ENCODE measurements at places on chromosomes 2 and 18.
A peak's percentile ranks its signal among the peaks of the same experiment; 100 is the strongest.

GRCh38 chr2:26942543-26943295 lies 27.7 kb upstream of the MAPRE3 start:
- DNase-seq: peak; percentile 22

DNA sequence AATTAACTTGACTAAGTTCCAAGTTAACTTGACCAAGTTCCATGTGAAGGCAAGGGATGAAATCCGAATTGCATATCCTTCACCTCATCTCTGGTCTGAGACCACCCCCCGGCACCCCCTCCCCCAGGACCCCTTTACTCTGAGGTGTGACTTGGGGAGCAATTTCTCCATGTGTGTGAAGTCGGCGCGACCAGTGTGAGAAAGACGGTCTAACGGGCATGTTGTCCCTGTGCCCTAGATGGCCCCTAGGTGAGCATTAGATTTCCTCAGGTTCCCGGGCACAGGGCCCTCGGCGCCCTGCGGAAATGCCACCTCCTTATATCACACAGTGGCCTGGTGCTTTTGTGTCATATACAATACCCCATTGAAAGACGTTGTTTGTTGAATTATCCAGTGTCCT lies 137.1 kb downstream of the CTIF start:
- DNase-seq: no peak

DNA sequence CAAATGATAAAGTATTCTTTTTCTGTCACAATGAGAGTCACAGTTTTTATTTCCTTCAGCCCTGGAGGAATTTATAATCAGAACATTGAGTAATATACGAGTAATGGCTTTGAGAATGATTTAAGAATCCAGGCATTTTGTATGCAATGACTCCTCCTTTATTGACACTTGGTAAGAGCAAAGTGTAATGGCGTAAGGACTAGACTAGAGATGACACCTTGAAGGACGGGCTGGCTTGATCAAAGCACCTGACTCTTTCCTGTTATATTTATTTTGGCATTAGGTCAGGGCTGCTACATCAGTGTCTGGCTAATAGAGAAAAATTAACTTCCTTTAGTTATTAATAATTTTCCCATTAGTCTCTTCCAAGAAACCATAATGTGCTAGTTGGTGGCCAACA lies 482.4 kb upstream of the GCFC2 start:
- no peak for DNase-seq

GRCh38 chr18:50559752-50560680 lies at the start of gene MAPK4:
TSS of gene MAPK4 (plus strand) at chr18:50560087. CDS start at chr18:50663959, 103,872 bp downstream.
- no peak for DNase-seq

DNA sequence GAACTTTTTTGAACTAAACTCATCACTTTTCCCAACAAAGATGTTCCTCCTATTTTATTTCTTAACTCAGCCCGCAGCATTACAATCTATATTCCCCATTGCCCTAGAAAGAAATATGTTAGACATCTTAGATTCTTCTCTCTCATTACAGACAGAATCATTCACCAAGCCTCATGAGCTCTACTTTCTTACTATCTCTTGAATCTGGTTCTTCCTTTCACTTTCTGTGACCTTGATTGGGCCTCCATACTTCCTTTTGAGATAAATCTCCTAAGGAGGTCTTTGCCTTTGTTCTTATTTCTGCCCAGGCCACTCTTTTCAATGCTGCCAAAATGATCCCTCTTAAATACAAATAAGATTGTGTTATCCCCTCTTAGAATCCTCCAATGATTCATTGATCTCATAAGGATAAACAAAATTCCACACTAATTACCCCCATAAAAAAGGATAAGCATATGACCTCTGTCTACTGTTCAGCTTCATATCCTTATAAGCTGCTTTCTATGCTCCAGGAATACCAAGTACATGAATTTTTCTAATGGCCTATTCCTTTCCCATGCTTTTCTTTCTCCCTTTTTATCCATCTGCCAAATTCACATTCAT lies 400.0 kb downstream of the ARHGAP15 start:
- DNase-seq: no peak

DNA sequence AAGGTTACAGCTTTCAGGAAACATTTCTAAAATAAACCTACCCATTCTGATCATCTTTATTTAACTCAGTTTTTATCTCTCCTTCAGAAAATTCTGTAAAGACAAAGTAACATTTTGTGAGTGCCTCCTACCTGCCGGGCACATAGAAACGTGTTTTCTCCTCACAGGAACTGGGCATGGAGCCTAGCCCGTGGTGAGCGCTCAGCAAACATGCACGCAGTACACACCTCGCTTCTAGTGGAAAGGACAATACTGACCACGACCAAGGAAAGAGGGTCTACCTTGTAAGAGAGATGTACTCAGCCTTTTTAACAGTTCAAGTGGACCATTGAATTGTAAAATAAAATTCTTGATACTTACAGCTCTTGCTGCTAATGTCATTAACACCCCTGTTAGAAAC lies 24.8 kb upstream of the KIDINS220 start:
- no peak for DNase-seq

DNA sequence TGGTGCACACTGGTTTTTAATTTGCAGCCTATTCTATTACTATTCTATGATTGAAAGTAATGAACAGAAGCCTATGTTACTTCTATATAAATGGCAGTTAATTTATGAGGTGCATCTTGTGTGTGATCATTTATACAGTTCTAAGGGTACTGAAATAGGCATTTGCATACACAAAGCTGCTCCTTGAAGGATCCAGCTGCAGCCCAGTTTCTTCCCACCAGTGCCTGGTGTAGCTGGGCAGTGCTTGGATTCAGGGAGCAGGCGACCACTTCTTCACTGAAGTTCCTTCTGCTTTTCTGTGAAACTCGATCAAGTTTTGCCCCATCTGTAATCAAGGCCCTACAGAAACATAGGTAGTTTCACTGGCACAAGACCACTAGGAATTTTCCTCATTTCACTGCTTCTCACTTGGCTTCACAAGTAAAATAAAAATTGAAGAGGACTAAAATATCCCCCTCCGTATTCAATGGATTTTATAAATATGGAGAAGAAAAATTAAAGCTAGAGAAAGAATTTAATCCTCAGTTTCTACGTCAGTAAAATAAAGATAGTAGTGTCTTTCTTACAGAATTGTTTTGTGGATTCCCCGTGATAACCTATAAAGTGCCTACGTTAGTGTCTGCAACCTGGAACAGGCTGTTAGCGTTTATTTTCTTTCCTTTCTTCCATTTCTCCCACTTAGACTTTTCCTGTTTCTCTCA lies 1.7 kb upstream of the LPIN2 start:
- peak; percentile 27 for DNase-seq

DNA sequence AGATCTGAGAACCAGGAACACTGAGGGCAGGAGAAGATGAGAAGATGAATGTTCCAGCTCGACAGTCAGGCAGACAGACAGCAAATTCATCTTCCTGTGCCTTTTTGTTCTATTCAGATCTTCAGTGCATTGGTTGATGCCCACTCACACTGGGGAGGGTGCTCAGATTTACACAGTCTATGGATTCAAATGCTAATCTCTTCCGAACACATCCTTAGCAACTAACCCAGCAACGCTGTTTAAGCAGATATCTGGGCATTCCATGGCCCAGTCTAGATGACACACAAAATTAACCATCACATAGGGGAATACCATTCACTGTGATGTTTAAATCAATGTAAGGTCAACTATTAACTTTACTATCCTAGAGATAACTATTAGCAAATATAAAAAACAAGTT lies 571.9 kb downstream of the NYAP2 start:
- DNase-seq: no peak

Data from GDM1 (cell line).